ENCODE measurements at places on chromosomes 3 and 15.
A peak's percentile ranks its signal among the peaks of the same experiment; 100 is the strongest.

DNA sequence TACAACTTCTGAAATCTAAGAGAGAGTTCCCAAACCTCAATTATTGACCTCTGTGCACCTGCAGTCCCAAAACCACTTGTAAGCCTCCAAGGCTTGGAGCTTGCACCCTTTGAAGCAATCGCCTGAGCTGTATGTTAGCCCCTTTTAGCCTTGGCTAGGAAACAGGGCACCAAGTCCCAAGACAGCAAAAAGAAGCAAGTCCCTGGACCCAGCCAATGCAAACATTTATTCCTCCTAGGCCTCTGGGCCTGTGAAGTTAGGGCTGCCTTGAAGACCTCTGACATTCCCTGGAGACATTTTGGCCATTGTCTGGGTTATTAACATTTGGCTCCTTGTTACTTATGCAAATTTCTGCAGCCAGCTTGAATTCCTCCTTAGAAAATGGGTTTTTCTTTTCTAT lies 26.9 kb upstream of the ARRDC4 start:
- no peak for DNase-seq

DNA sequence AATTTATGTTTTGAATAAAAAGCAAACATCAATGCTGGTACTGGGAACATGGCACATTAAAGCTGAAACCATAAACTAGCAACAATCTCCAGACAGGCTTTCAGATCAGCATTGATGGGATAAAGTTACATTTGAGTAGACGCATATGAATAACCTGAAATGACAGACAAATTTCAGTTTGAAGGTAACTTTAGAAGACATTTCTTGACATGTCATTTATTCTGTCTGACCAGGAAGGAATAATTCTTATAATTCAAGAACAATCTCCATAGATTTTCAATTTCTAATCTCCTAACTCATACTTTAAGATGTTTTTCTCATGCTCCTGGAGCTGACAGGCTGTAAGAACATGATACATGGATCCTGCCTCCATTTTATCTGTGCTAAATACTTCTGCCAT lies 69.8 kb downstream of the PLCH1 start:
- DNase-seq: no peak

- DNase-seq: no peak
Observed at GRCh38 chr3:42189001-42189460, 77.0 kb downstream of the CCK start.

DNA sequence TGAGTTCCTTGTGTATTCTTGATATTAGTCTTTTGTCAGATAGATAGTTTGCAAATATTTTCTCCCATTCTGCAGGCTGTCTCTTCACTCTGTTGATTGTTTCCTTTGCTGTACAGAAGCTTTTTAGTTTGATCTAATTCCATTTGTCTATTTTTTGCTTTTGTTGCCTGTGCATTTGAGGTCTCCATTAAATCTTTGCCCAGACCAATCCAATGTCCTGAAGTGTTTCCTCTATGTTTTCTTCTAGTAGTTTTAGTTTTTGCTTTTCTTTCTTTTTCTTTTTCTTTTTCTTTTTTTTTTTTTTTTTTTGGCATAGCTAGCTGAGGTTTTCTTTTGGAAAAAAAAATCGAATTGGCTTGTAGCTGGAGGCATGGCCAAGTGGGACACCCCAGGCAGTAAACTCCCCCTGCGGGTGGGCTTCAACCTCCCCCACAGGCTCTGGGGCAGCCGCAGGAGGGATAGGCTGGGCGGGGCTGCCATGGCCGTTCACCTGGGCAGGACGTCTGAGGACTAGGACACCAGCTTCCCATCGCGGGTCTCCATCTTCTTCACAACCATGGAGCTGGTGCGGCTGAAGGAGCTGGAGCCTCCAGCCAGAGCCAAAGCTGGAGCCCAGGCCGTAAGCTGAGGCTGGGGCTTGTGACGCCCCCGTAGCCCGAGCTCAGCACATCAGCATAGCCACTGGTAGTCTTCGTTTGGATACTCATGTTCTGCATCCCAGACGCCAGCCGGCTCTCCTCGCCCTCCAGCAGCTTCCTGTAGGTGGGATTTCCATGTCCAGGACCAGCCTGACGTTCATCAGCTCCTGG lies 16.2 kb upstream of the PSTPIP1 start:
- no peak for DNase-seq

DNA sequence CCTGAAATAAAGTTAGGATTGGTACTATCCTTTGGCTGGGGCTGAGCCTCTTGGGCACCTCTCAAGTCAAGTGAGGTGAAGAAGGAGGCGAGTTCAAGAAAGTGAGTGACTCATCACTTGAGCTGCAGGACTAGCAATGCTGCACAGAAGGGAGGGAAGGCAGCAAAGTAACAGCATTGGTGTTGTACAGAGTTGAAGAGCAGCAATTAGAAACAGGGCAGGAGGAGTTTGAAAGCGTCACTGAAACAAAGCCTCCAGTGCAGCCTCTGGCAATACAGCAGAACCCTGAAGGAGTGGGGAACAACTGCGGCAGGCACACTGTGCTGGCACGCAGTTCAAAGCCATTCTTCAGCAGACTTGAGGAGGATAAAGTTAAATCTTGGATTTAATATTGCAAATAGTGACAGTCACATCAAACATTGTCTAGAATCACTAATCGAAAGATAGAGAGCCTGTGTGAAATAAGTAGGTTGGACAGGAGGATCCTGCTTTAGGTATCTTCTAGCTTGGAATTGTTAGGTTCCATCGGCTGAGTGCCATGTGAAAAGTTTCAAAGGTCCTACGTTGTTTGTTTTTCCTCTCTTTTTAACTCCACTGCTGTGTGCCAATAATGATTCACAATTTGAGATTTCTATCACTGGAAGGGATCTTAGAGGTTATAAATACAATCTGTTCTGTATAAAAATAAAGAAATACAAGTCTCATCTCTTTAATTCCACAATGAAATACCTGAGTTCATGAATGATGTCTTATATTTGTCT lies 479.8 kb downstream of the NAALADL2 start:
- DNase-seq: no peak

- DNase-seq: no peak
Observed at GRCh38 chr3:142787719-142788118, 63.9 kb downstream of the TRPC1 start.

GRCh38 chr15:77617476-77618230 lies 15.1 kb downstream of the LINGO1 start:
- DNase-seq: no peak

GRCh38 chr15:38650936-38651327 lies 86.3 kb upstream of the RASGRP1 start:
- no peak for DNase-seq

DNA sequence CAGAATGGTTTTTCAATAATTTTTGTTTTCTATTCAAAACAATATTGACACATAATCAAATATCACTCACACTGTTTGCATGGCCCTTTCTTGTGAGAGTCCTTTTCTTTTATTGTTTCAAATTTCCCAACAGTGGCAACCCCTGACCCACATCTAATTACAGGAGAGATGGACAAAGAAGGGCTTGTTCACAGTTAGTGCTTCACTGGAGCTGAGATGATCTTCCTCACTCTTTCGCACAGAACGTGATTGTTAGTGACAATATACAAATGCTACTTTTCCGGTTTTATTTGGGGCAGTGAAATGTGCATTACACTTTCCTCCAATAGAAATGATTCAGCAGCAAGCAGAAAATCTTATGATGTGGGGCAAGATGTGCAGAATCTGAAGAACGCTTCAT lies 38.6 kb upstream of the TTC14 start:
- no peak for DNase-seq

DNA sequence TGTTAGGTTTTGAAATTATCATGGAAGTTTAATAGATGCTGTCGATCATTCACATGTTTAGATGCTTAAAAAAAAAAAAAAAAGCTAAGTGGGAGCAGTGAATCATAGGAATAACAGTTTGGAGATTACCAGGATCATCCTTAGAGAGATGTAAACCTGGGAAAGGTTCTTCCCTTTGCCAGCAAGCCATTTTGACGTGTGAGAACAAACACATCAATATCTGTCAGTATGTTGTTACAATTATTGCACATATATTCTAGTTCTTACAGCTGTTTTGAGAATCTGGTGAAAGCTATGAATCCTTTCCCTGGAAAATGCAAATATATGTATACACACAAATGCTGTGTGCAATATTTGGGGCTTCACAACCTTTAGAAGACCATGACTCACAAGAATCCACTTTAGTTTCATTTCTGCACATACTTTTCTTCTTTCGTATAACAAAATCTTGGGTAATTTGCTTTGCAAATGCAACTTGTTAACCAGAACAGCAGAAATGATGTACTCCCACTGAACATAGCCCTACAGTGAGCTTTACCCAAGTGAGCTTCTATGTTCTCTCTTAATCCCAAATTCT lies 12.0 kb downstream of the NFKBIZ start:
- no peak for DNase-seq

GRCh38 chr3:184602372-184603150 lies 41.0 kb downstream of the EPHB3 start:
- no peak for DNase-seq

- DNase-seq: peak; percentile 85
Observed at GRCh38 chr3:71487418-71487817, 96.1 kb downstream of the FOXP1 start.

DNA sequence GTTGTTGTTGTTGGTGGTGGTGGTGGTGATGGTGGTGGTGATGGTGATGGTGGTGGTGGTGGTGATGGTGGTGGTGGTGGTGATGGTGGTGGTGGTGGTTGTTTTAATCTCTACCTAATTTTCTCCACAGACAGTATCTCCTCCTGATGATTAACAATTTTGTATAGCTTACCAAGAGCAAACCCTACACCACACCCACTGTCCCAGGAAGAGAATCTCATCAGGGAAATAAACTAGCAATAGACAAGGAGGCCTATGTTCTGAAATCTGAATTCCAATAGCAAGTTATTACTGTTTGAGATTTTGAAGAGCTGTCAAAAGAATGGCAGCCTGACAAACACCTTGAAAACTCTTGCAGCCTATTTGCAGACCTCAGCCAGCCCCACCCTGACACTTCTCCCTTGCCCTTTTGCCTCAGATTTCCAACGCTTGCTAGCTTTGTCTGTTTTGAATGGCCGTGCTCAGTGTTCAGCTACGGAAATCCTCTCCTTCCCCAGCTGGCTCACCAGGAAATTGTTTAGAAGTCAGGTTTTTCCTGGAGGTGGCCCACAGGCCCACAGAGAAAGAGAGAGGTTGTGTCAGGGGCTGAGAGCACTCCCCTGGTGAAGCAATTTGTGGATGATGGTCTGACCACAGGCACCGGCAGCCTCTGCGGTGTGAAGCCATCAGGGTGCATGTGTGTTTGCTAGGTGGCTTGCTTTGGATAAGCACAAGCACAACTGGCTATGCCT lies 101.6 kb downstream of the MAGI1 start:
- no peak for DNase-seq

DNA sequence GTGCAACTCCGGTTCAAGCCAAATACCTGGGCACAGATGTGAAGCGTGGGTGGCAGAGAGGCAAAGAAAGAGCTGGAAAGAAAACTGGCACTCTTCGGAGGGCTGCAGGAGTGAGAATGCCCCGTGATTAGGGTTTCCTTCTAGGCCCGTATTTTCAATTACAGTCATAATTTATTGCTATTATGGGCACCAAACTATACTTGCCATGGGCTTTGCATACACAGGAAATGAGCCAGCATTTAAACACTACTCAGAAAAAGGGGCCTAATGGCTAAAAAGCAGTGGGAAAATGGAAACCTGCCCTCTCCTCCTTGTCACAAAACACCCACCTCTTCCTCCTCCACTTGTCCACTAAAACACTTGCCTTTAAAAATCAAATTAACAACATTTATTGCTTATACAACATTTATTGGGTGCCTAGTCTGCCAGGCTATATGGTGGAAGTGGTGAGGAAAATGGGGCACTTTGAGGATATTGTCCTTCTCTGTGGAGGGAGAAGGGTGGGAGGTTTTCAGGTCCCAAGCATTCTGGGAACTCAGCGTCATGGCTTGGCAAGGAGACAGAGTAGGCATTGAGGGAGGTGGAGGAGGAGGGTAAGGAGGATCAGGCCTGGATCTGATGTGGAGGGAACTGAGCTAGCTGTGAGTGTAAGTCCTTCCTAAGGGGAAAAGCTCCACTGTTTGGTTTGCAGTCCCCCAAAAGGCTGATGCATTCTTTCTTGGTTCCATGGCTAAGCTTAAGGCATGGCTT lies 160.9 kb downstream of the SLCO3A1 start:
- no peak for DNase-seq

DNA sequence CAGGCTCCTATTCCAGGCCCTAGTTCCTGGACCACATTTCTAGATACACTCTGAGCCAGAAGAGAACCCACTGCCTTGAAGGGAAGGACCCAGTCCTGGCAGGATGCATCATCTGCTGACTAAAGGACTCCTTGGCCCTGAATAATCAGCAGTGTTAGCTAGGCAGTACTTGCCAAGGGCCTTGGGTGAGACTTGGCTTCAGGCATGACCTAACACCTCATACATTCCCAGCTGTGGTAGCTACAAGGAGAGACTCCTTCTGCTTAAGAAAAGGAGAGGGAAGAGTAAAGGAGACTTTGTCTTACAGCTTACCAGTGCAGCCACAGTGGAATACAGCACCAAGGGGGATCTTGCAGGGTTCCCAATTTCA lies 26.4 kb downstream of the PEAK1 start:
- DNase-seq: no peak

- no peak for DNase-seq
Observed at GRCh38 chr15:62413153-62413552, 248.1 kb upstream of the C2CD4B start.

- no peak for DNase-seq
Observed at GRCh38 chr15:60362321-60363086, 35.3 kb downstream of the ANXA2 start.

- no peak for DNase-seq
Observed at GRCh38 chr3:116000311-116000710, 377.0 kb downstream of the GAP43 start.

GRCh38 chr3:161203485-161204098 lies 17.5 kb upstream of the NMD3 start:
- no peak for DNase-seq

GRCh38 chr15:42042602-42043400 lies 22.0 kb upstream of the PLA2G4E start:
- no peak for DNase-seq

DNA sequence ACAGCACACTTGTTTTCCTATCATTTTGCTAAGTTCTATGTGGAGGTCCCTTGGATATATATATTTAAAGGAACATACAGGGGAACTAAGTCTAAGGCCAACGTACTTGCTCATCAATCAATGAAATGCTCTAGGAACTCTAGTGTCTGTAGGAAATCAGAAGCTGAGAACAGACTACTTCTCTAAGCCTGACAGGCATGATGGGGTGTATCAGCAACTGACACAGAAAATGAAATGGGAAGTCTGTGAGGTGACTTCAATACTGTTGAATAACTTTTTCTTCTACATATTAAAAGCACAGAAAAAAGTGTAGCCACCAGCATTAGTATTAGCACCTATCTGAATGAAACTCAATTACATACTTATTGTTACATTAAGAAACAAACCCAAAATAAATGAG lies 56.9 kb upstream of the CSPG5 start:
- no peak for DNase-seq

- no peak for DNase-seq
Observed at GRCh38 chr15:37122703-37123102, 22.4 kb upstream of the MEIS2 start.

DNA sequence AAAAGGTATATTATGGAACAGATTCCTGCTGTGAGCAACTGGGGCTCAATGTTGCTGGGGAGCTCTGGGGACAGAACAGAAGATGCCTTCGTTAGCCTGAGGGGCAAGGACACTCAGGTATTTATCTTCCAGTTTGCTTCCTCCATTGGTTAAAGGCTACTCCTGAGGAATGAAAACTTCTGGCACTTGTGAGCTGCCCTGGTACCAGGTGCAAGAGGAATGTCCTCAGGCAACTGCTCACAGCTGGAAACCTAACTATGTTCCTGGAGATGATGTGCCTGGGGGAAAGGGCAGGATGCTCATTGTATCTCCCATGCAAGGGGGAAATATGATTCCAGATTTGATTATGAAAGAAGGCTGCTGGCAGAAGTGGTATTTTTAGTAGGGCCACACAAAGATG lies 54.0 kb upstream of the BBX start:
- DNase-seq: no peak

Measured in bone marrow (tissue), 2 donors.